ENCODE measurements at places on chromosomes 4 and X. TPM values are rescaled to one million over a fixed set of nuclear protein-coding genes. Genes with fewer than 3 reads are reported as not detected.

- no peak for DNase-seq
Measured at GRCh38 chr4:87117051-87117731, 103.2 kb downstream of the KLHL8 start.

- no peak for DNase-seq
Measured at GRCh38 chrX:22121161-22121560, 89.0 kb downstream of the PHEX start.

DNA sequence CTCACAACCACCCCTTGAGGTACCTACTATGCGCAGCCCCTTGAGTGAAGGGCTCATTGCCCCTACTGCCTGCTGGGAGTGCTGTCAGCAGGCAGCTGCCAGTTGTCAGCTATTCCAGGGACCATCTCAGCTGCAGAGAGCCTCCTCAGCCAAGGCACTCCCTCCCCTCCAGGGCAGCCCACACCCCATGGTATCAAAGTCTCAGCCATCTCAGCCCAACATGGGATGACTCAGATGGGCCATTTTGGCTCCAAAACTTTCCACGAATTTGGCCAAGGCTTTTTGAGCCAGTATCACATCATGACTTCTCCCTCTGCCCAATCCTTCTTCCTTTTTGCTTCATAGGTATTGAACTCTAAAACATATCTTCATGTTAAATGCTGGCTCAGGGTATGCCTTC lies 61.4 kb upstream of the MAP3K15 start:
- DNase-seq: no peak

DNA sequence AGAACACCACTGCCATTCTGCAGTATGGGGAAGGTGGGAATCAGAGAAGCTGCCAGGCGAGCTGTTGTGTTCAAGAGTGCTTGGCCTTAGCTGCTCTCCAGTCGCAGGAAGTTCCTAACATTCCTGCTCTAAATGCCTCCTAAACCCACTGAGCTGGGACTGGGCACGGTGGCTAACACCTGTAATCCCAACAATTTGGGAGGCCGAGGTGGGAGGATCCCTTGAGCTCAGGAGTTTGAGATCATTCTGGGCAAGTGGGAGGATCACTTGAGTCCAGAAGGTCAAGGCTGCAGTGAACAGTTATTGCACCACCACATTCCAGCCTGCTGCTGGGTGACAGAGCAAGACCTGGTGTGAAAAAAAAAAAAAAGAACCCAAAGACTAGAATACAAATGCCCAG lies 690.3 kb upstream of the FAM241A start:
- no peak for DNase-seq

Gene WDR1
- 300 TPM for total RNA-seq

Gene MAPK10
- total RNA-seq: not detected

All from naive thymus-derived CD8-positive, alpha-beta T cell (primary cell).